ENCODE measurements at places on chromosomes 3 and 15.

- no peak overlapping the region for H3K27ac ChIP-seq
- H3K36me3 ChIP-seq = no peaks in the 10 kb centered on the region
- peaks cover 8% of the 10 kb centered on the region for H3K4me1 ChIP-seq
- H3K4me3 ChIP-seq = peak overlapping the region; percentile 12
These were observed 993 bp downstream of the STXBP5L start for GRCh38 chr3:120908795-120909601.

DNA sequence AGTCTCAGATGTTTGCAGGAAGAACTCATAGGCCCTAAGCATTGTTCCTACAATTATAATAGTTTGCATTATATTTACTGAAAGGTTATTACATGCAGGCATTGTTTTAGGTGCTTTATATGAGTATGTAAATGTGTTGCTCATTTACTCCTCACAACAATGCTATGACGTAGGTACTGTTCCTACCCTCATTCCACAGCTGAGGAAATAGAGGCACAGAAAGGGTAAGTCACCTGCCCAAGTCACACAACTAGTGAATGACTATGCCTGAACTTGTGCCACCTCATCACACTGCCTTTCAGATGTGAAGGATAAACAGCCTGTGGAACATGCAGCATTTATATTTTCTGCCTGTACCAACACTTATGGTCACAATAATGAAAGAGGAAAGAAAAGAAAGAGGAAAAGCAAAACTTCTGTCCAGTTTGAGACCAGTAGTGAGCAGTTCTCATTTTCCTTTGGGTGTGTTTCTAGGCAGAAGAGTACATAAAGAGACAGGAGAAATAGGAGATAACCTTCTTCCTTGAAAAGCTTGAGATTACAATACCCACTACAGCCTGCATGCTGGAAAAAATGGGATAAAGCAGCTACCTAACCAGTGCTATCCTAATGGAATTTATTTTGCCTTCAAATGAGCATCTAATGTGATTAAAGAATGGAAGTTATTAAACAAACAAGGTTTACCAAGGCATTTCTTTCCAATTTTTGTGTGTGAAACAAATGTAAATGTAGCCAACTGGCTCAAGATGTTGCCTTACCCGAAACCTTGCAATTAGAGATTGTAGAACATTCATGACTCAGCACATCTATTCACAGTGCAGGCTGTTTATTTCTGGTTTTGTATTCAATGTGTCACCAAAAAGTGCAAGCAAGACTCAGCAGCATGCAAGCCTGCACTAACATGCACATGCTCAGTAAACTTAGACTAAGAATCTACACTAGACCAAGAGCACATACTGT, 20.5 kb upstream of the ENTPD3 start:
- no peak for DNase-seq
- peaks cover 12% of the 10 kb centered on the region for H3K27me3 ChIP-seq
- no peak overlapping the region for H3K4me3 ChIP-seq

- no peak overlapping the region for H3K4me3 ChIP-seq
- no peak overlapping the region for H3K27ac ChIP-seq
- DNase-seq = no peak
These were observed 1.2 kb upstream of the SLC22A13 start for GRCh38 chr3:38264353-38264771.

DNA sequence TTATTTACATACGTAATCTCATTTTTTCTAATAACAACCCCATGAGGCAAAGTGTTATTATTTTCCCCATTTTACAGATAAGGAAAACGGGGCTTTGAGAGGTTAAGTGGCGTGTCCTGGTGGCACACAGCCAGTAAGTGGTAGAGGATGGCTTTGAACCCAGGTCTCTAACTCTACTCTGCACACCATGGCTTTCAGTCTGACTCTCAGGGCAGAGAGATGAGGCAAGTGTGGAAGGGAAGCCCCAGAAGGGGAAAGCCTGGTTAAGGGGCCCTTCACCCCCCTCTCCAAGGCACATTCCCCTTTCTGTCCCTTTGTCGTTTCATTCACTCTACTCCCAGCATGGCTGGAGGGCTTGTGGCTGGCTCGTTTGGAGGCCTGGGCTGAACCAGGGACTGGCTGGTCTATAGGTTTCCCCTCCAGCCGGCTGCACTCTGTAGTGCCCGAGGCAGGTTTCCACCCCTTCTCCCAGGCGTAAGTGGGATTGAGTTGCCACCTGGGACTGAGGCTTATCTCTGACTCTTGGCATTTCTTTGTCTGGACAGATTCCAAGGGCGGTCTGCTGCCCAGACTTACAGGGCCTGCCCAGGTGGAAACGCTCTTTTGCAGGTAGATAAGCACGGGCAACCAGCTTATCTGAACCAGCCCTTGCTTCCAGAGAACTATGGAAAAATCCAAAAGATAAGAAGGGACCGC, 12.1 kb downstream of the SEMA4B start:
- H3K36me3 ChIP-seq = peaks cover 2% of the 10 kb centered on the region
- H3K4me1 ChIP-seq = peaks cover 39% of the 10 kb centered on the region
- no peak for DNase-seq
- no peaks in the 10 kb centered on the region for H3K27me3 ChIP-seq
- no peak overlapping the region for H3K4me3 ChIP-seq

GRCh38 chr15:68578980-68579935, at the start of gene CORO2B:
TSS of gene CORO2B (plus strand) at chr15:68578993. CDS start at chr15:68579263, 270 bp downstream.
- H3K4me3 ChIP-seq = peak within 1 kb of the TSS; percentile 71
- H3K4me1 ChIP-seq = peaks cover 13% of the 10 kb centered on the region
- H3K36me3 ChIP-seq = no peaks in the 10 kb centered on the region
- DNase-seq = peak; percentile 19

DNA sequence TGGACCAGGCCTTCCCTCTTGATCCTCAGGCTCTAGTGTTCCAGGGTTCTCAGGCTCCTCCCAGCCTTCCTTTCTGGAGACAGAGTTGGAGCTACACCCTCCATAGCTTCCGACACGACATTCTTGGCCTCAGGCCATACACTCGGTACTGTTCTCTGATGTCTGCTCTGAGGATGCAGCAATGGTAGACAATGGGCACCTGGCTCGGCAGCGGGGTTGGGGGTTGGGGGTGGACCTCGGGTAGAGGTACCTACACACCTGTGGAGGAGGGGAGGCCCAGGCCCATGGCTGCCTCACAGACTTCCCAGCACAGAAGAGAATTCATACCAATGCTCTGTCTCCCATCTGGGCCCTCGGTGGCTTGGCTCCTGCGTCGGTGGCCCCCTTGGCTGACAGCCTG, 21.4 kb downstream of the CCDC13 start:
- no peaks in the 10 kb centered on the region for H3K27me3 ChIP-seq
- no peak overlapping the region for H3K4me3 ChIP-seq
- H3K27ac ChIP-seq = no peak overlapping the region
- DNase-seq = no peak
- no peaks in the 10 kb centered on the region for H3K36me3 ChIP-seq

DNA sequence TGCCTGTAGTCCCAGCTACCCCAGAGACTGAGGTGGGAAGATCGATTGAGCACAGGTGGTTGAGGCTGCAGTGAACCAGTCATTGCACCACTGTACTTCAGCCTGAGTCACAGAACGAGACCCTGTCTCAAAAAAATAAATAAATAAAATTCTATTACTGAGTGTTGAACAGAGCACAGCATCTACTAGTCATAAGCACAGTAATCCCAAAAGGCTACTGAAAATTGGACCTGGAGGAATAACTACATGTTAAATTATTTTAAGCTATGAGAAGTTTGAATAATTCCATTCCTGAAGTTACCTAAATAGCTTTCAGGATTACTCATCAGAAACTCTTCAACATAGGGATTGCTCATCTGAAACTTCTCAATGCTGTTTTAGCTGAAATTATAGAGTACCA, 43.4 kb downstream of the ARMC8 start:
- no peak overlapping the region for H3K27ac ChIP-seq
- peaks cover 22% of the 10 kb centered on the region for H3K4me1 ChIP-seq
- no peak overlapping the region for H3K4me3 ChIP-seq
- H3K27me3 ChIP-seq = no peaks in the 10 kb centered on the region
- peaks cover 42% of the 10 kb centered on the region for H3K36me3 ChIP-seq

- H3K4me3 ChIP-seq = peak overlapping the region; percentile 94
- peaks cover 37% of the 10 kb centered on the region for H3K27me3 ChIP-seq
- peak; percentile 55 for DNase-seq
- peaks cover 36% of the 10 kb centered on the region for H3K4me1 ChIP-seq
- peaks cover 3% of the 10 kb centered on the region for H3K36me3 ChIP-seq
These were observed 1.4 kb downstream of the IGF1R start for GRCh38 chr15:98649472-98650416.

- peak overlapping the region; percentile 73 for H3K27ac ChIP-seq
- H3K4me1 ChIP-seq = peaks cover 9% of the 10 kb centered on the region
- peak; percentile 28 for DNase-seq
- no peak overlapping the region for H3K4me3 ChIP-seq
- H3K27me3 ChIP-seq = no peaks in the 10 kb centered on the region
These were observed 122.6 kb downstream of the LRIG1 start for GRCh38 chr3:66378256-66378655.

DNA sequence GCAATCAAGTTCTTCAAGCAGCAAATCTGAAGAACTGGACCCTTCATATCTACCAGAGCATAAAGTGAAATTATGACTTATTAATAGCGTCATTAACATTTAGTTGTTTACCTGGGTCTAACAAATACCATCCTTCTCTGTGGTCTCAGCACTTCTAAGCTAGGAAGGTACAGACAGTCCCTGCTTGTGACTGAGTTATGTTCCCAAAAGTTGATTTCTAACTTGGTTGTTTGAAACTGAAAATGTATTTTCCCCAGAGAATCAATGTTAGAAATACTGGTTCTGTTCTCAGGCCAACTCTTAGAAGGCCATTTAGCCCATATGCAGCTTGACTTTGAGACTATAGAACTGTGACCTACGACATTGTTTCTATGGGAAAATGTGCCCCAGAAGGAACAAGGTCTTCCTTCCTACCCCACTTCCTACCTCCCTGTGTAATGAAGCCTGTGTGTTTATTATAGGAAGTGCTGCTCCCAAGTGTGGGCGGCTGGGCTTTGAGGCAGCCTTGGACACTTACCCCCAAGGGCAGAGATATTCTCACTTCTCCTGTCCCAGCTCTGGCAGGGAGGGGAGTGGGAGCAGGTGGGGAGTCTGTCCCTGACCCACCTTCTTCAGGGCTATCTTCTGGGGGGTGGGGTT, 12.2 kb upstream of the MAPK6 start:
- H3K4me1 ChIP-seq = peaks cover 62% of the 10 kb centered on the region
- no peaks in the 10 kb centered on the region for H3K36me3 ChIP-seq
- no peak overlapping the region for H3K4me3 ChIP-seq
- DNase-seq = no peak
- H3K27me3 ChIP-seq = no peaks in the 10 kb centered on the region

GRCh38 chr15:68576235-68576892, 2.4 kb upstream of the CORO2B start:
- no peak for DNase-seq
- H3K27me3 ChIP-seq = peaks cover 61% of the 10 kb centered on the region
- H3K4me1 ChIP-seq = peaks cover 13% of the 10 kb centered on the region
- no peak overlapping the region for H3K27ac ChIP-seq
- no peaks in the 10 kb centered on the region for H3K36me3 ChIP-seq

DNA sequence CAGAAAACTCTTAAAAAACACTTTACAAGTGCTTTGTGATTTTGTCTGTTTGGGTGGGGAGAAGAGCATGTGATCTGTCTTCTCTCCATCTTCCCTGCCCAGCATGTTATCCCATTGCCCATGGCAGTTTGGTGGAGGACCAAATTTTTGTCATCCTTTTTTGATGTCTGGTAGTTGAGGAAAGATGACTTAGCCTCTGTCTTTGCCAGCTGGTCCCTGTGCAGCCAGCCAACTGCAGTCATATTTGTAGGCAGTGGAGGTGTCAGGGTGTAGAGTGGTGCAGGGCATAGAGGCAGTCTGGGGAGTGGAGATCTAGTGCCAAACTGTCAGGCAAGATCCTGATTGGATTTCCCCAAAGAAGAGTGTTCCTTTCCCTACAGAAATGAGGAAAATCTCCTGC, 40.7 kb downstream of the GASK1A start:
- H3K36me3 ChIP-seq = peaks cover 8% of the 10 kb centered on the region
- H3K4me1 ChIP-seq = peaks cover 60% of the 10 kb centered on the region
- H3K27me3 ChIP-seq = no peaks in the 10 kb centered on the region
- no peak overlapping the region for H3K4me3 ChIP-seq

DNA sequence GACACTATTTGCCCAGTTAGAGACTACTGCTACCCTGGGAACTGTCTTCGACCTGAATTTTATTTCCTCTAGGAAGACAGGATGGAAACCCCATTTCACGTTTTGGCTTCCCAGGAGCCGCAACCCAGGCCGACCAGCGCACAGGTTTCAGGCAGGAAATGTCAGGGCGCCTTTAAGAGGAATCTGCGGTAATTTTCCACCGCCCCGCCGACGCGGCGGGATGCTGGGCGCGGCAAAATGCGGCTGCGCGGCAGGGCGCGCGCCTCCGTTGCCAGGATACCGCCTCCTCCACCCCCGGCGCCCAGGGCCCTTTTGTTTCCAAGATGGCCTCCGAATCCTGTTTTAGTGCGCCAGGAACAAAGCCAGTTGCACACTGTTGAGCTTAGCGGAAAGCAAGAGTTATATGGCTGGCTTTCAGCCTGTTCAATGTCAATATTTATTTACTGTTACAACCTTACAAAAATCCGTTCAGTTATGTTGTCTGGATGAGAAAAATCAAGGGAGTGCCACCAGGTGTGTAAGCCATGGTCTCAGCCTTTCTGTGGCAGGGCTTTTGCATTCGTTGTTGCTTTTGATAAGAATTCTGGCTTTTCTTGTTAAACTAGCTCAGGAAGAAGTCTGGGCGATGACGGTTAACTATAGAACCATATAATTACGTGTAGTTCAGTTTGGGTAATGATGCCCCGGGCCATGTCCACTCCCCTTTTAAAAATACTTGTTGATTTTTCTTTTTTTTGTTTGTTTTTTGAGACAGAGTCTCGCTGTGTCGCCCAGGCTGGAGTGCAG, 79.7 kb upstream of the CHD2 start:
- H3K4me3 ChIP-seq = peak overlapping the region; percentile 84
- no peaks in the 10 kb centered on the region for H3K27me3 ChIP-seq
- H3K27ac ChIP-seq = peak overlapping the region; percentile 73
- peaks cover 62% of the 10 kb centered on the region for H3K4me1 ChIP-seq
- peak; percentile 89 for DNase-seq

DNA sequence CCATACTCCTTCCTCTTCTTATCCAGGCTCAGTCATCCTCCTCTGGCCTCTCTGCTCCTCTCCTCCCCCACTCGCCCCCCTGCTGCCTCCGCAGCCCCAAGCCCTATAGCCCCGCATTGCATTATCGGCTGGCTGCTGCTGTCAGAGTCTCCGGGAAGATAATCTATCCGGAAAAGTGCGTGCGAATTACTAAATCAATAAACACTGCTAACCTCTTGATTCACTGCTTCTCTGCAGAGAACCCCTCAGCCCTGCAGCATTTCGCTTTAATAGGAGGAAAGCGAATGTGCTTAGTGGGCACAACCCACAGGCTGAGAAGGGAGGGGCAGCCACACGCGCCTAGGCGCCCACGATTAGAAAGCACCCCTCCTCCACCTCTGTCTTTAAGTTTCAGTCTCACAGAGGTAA, 167.6 kb downstream of the ABHD5 start:
- no peak overlapping the region for H3K27ac ChIP-seq
- H3K4me1 ChIP-seq = no peaks in the 10 kb centered on the region
- peaks cover 49% of the 10 kb centered on the region for H3K27me3 ChIP-seq
